ENCODE measurements at places on chromosomes 6 and 20.

GRCh38 chr20:32004963-32005362, 5.3 kb upstream of the CCM2L start:
- DNase-seq = no peak

- DNase-seq = no peak
Observed at GRCh38 chr6:139311831-139312230, 20.0 kb upstream of the TXLNB start.

GRCh38 chr20:48613926-48614325, 213.9 kb downstream of the PREX1 start:
- no peak for DNase-seq

- DNase-seq = no peak
Observed at GRCh38 chr20:13276945-13277541, 56.0 kb downstream of the ISM1 start.

DNA sequence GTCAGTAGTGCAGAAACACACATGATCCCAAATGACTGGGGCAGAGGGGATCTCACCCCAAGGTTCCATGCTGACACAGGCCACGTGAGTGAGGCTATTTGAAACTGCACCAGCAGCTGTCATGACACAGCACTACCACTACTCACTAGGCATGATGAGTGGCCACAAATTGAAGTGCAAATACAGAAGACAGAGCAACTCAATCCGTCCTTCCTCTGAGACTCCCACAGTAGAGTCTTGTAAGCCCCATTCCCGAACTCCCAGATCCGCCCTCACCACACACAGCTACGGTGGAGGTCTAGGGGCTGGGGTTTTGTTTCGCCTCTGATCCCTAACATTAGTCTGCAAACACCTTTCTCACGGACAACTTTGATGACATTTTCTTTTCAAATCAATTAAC, 113.3 kb upstream of the NUP153 start:
- DNase-seq = no peak

GRCh38 chr6:56806368-56806767, 148.5 kb upstream of the BEND6 start:
- no peak for DNase-seq

DNA sequence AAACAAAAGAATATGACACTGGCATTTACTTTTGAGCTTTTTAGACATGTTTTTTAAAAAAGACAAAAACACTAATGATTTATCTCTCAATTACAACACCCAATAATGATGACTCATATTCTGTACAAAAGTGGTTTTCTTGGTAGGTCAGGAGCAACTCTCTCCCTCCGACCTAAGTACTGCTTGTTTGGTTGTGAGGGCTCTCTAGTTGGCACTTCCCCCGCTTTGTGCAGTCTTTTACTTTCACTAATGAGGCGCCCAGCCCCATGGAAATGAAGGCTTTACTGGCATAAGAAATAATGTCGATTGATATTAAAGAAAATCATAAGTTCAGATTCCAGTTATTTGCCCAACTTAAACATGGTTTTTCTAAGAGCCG, 1.3 kb downstream of the KPNA5 start:
- peak; percentile 60 for DNase-seq

DNA sequence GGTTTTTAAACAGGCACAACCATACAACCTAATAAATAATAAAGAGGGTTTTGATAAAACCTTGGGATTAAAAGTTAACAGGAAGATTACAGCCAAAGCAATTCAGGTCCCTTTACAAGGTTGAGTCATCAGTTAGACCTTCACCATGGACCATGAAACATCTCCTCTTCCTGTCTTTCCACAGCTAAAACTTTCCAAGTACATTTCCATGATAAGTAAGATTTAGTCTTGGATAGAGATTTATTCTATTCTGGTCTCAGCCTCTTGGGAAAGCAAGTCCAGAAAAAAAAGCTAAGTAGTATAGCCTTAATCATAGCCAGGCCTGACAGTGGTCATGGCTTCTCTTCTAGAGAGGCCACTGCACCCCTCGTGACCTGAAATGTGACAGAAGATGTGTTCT, 2.9 kb upstream of the PRSS35 start:
- no peak for DNase-seq

DNA sequence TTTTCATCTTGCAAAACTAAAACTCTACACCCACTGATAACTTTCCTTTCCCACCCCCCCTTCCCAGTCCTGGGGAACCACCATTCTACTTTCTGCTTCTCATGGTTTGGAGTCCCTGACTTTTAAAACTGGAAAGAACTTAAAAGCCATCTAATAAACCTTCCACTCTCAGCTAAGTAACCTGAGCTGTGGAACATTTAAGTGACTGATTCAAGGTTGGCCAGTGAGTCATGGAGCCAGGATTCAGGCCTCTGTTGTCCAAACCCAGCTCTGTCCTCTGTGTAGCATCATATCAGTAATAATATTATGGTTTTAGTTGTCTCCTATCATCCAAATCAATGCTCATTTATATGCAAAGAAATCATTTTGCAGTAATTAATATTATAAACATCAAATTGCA, 176.0 kb upstream of the NT5E start:
- no peak for DNase-seq

DNA sequence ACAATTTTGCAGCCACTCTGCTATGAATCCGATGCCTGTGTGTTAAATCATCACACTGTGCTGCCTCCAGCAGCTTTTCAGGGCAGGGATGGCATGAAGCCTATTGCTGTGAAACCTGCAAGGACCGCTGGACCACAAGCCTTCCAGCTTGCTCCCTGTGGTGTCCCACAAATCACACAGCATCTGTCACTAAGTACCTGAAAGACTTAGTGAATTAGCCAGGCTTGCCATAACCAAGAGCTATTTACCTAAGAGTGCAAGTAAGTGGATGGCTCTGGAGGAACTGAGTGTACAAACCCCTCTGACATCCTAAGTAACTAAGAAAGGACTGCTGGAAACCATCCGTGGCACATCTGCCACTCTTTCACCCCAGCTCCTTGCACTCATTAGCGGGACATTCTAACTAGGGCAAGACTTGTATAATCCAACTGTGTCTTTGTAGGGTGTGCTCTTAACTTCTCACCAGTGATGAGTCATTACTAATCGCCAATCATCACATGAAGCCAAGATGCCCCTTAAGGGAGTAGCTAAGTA, 34.7 kb downstream of the FOXQ1 start:
- DNase-seq = no peak

DNA sequence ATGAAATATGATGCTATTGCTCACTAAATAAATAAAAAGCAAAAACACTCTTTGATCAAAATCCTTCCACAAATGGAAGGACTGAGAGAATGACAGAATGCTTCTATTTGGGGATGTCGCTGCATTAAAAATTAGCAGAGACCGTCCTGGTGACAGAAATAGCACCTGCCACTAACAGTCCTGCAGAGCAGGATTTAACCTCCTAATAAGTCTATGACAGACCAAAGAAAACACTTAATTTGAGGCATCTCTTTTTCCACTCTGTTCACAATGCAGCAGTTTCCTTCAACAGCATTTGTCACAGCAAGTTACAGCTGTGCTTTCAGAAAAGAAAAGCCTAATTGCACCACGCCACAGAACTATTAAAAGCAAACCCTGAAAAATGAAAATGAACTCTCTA, 140.6 kb upstream of the BEND6 start:
- no peak for DNase-seq

GRCh38 chr6:141252828-141253608, 879.7 kb upstream of the GJE1 start:
- no peak for DNase-seq

GRCh38 chr6:66662196-66662595, 955.2 kb upstream of the EYS start:
- no peak for DNase-seq

DNA sequence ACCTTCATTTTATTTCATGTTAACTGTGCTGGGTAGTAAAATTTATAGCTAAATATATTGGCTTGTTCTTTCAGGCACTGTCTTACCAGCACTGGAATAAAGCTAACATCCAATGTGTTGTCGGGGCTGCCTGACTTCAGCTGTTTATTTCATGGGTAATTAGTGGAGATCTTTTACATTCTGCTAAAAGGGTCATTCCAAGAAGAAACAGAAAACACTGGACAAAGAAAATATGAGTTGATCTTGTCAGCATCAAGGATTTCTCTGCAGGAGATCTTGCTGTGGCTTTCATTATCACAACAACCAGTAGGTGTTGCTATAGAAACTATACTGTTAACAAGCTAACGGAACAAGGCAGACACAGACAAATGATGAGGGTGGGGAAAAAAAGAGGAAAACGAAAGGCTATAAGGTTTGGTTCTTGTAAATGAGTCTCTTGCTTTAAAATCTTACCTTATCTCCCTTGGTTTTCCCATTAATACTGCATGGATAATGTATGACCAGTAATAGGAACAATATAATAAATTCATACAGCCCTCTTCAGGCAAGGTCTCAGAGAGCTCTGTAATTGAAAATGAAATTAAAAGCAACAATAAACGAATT, 206.8 kb downstream of the SIM1 start:
- peak; percentile 13 for DNase-seq

GRCh38 chr6:154378518-154378917, 21.9 kb upstream of the IPCEF1 start:
- no peak for DNase-seq

DNA sequence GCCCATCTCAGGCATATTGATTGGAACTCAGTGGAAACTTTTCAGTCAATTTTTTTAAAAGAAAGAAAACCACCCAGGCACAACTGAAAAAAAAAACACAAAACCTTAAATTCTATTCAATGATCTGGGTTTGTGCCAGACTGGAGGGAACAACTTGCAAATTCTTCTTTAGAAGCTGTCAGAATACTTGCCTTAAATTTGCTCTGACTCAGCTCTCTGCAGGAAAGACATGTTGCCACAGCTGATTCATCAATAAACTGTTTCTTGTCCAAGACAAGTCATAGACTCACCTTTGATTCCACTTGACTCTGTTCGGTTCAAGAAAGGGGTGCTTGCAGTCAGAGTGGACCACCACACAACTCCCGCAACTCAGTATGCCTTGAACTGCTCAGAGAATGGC, 117.8 kb upstream of the F13A1 start:
- no peak for DNase-seq

DNA sequence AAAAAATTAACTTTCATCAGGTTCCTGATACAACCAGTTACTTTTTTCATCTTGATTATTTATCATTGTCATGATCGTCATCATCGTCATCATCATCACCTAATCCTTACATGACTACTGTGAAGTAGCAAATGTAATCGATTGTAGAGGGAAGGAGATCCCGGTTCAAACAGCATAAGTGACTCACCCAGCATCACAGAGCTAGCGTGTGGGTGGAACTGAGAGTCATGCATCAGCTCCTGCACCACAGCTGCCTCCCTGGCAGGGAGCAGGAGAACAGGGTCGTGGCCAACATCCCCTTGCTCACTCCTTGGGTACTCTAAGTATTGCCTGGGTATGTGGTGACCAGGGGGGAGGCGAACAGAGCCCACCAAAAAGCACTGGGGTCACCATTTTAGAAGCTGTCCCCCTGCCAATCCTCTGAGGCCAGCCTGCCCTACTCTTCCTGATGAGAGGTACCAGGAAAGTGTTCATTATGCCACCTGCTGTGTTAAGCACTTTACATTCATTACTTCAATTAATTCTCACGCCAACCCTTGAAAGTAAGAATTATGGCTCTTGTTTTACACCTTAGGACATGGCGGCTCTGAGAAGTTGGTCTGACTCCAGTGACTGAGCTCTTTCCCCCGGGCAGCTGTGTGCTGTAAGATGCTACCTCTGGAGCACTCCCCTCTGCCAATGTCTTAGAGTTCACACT, 425.2 kb downstream of the CD83 start:
- no peak for DNase-seq

- DNase-seq = no peak
Observed at GRCh38 chr20:1874450-1875182, 20.6 kb upstream of the SIRPA start.

- DNase-seq = no peak
Observed at GRCh38 chr20:17657079-17657825, 24.8 kb downstream of the RRBP1 start.

DNA sequence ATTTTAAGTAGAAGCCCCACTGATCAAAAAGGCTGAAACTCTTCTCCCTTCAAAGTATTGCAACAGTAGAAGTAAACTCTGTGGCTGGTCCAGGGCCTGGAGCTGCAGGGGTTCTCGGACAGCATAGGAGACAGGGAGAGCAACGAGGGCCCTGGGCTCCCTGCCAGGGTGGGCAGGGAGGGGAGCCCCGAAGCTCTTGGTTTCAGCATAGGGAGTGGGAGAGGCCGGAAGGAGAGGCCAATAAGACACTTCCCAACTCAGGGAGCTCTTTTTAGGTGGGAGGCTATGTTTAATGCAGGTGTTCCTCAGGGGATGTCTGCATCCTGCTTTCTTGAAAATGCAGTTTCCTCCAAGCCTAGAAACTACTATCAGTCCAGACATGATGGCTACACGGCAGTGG, 91.1 kb downstream of the LY86 start:
- no peak for DNase-seq

GRCh38 chr20:21074605-21075336, 31.4 kb downstream of the LINC00237 start:
- DNase-seq = no peak

- DNase-seq = no peak
Observed at GRCh38 chr6:110596354-110596753, 119.9 kb upstream of the SLC22A16 start.

DNA sequence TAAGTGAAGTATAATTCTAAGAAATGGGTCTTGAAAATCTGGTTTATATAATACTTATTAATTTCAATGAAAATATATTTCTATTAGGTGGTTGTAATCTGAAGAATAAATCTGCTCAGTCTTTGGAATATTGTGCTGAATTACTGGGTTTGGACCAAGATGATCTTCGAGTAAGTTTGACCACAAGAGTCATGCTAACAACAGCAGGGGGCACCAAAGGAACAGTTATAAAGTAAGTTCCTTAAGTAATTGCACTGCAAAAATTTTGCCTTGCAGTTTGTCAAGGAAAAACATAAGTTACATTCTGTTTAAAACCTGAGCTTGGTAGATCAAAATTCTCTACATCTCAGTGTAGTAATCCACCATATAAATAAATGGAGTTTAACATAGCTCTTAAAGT, 106.0 kb downstream of the MYO6 start:
- peak; percentile 19 for DNase-seq

DNA sequence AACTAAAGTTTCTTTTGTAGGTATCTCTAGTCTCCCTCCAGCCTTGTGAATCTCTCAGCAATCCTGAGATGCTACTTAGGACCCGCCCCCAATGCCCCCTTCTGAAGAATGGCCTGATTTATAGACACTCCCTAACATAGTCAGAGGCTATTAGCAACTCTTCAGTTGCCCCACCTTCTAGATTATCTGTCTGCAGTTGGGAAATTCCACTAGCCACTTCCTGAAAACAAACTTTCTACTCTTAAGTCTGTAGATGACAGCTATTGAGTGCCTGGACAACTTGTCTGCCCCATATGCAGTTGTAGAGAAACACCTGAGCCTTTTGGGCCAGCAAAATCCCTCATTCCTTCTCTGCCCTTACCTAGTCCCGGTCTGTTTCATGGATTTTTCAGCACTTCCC, 188.2 kb upstream of the PREP start:
- DNase-seq = peak; percentile 44

DNA sequence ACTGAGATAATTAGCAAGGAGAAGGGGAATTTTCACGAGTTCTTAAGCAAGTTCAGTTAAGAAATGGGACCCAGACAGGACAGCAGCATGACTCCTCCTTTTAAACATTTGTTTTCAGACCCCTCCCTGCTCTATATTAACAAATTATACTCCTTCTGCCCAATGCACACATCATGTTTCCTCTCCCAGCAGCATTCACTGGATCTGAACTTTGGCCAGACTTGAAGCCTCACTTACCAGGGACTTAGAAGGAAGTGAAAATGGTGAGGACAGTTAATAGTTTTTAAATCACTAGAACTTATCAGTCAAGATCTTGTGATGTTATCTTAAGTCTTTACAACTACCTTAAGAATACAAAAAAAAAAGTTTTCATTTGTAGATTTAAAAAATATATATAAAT, 1174.7 kb upstream of the MAP3K7 start:
- no peak for DNase-seq

- no peak for DNase-seq
Observed at GRCh38 chr20:13670160-13670559, 31.4 kb upstream of the TASP1 start.
